Activated B cell treated with CpG ODN at 0.5 μM for 24 hours (primary cell): ENCODE measurements at places on chromosomes 1 and 21. TPM values are rescaled to one million over a fixed set of nuclear protein-coding genes. Genes with fewer than 3 reads are reported as not detected.

- DNase-seq: no peak
Observed at GRCh38 chr1:3207217-3207848, 138.3 kb downstream of the PRDM16 start.

Gene EXTL1
- not detected in 2 replicates for total RNA-seq

DNA sequence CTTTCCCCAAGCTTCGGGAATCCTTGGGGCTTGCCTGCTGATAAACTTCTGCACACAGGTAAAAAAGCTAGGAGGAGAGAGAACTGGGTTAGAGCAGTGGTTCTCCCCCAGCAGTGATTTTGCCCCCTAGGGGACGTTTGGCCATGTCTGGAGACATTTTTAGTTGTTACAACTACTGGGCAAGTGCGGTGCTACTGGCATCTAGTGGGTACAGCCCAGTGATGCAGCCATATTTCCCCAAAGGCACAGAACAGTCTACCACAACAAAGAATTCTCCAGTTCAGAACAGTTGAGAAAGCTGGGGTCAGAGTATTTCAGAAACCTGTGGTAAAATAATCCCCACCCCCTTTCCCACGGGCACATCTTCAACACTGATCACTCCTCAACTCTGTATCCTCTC lies 41.3 kb downstream of the LRRC71 start:
- DNase-seq: no peak

Gene LORICRIN
- total RNA-seq: 0.59 and 0.80 TPM in 2 replicates

- no peak for DNase-seq
Observed at GRCh38 chr1:219257751-219258150, 84.1 kb downstream of the LYPLAL1 start.

- no peak for DNase-seq
Observed at GRCh38 chr1:207952617-207953542, 42.0 kb upstream of the CD34 start.

Gene TRIM63
- not detected in 2 replicates for total RNA-seq

Gene TNFRSF18
- 36.7 and 37.5 TPM in 2 replicates for total RNA-seq

GRCh38 chr21:34754690-34755647 lies 86.2 kb downstream of the CLIC6 start:
- DNase-seq: no peak

DNA sequence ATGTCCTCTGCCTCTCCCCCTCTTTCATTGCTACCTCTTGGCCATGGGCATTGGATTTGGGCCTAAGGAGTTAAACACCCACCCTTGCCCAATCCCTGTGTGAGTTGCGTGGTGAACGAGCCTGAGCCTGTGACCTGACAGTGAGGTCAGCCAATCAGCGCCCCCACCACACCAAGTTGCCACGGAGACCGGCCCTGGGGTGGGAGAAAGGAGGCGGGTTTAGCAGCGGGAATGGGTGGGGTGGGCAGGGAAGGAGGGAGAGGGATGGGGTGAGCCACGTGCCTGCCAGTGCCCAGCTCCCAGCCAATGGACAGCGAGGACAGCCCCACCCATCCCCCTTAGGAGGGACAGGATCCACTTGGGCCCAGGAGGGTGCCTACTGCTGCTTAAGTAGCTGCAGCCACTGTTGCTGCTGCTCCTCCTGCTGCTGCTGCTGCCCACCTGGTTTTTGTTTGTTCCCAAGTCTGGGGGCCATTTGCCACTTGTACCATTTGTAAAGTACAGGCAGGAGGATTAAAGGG lies 9.5 kb downstream of the ZBTB7B start:
- DNase-seq: no peak

Gene ASCL5
- total RNA-seq: not detected in 2 replicates

GRCh38 chr1:81071072-81071858 lies 729.5 kb upstream of the ADGRL2 start:
- DNase-seq: no peak

- DNase-seq: no peak
Observed at GRCh38 chr1:182484067-182484466, 34.1 kb downstream of the RGSL1 start.

Gene EFNA4
- total RNA-seq: 7.8 and 9.5 TPM in 2 replicates

- DNase-seq: no peak
Observed at GRCh38 chr1:5119366-5120234, 465.2 kb downstream of the AJAP1 start.

GRCh38 chr1:211527006-211527405 lies 35.0 kb upstream of the RD3 start:
- no peak for DNase-seq

- no peak for DNase-seq
Observed at GRCh38 chr1:201748335-201748734, 80.6 kb upstream of the IPO9 start.

- no peak for DNase-seq
Observed at GRCh38 chr1:160731990-160732389, 7.1 kb upstream of the SLAMF7 start.

Gene EPHA8
- not detected in 2 replicates for total RNA-seq

Gene MLLT11
- total RNA-seq: 0.59 and 0.67 TPM in 2 replicates

Gene GABRD
- total RNA-seq: not detected in 2 replicates

GRCh38 chr1:54409156-54410142 lies 3.3 kb upstream of the SSBP3 start:
- DNase-seq: no peak

GRCh38 chr1:54857746-54858561 lies 29.0 kb downstream of the DHCR24 start:
- DNase-seq: no peak

Gene OMA1
- total RNA-seq: 47.8 and 48.7 TPM in 2 replicates

Gene COL9A2
- 5.5 and 5.7 TPM in 2 replicates for total RNA-seq

GRCh38 chr1:230642263-230642959 lies at the start of gene COG2:
Gene COG2, plus strand, starts transcription at chr1:230642481. Its CDS starts 126 bp downstream, at chr1:230642607.
- peak; percentile 100 for DNase-seq

DNA sequence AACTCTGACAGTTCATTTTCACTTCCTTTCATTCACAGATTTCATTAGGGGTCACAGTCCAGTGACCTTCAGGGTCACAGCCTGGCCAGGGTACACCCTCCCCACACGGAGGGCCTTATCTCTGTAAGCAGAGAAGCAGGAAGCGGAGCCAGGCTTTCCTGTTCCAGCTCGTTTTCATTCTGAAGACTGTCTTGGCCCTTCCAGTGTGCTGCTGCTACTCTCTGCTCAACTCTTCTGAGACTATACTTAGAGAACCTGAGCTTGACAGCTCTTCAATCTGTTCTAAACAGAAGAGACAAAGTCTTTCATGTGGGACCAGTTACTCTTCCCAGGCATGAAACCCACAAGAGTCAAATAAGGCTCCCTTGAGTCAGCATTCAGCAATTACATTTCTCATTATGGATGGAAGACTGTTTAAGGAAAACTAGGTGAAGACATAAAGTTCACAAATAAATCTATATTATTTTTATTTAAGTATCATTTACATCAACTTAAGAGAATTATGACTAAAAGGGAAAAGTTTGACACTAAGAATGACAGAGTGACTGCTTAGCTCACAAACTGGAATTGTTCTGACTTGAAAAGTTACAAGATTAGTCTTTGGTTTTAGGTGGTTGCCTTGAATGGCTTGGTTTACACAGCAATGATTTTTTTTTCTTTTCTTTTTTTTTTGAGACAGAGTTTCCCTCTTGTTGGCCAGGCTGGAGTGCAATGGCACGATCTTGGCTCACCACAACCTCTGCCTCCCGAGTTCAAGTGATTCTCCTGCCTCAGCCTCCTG lies 4.8 kb upstream of the TDRD10 start:
- peak; percentile 22 for DNase-seq

GRCh38 chr1:22662986-22663408 lies 10.0 kb downstream of the C1QB start:
- DNase-seq: no peak

Gene LCE3D
- not detected in 2 replicates for total RNA-seq

DNA sequence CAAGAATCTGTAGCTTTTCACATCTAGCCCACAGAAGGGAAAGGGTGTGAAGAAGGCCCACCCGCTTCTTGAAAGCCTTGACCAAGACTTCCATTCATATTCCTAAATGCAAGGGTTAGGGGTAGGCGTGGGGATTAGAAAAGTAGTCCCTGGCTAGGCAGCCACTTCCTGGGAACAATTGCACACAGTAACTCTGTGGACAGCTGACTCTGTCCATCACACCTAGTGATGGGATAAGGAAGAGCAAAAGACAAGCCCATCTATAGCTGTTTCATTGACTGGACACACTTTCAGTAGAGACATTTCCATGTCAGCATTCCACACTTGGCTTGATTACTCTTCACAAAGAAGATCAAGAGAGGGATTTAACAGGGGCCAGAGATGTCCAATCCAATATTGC lies 294.2 kb downstream of the PBX1 start:
- no peak for DNase-seq

DNA sequence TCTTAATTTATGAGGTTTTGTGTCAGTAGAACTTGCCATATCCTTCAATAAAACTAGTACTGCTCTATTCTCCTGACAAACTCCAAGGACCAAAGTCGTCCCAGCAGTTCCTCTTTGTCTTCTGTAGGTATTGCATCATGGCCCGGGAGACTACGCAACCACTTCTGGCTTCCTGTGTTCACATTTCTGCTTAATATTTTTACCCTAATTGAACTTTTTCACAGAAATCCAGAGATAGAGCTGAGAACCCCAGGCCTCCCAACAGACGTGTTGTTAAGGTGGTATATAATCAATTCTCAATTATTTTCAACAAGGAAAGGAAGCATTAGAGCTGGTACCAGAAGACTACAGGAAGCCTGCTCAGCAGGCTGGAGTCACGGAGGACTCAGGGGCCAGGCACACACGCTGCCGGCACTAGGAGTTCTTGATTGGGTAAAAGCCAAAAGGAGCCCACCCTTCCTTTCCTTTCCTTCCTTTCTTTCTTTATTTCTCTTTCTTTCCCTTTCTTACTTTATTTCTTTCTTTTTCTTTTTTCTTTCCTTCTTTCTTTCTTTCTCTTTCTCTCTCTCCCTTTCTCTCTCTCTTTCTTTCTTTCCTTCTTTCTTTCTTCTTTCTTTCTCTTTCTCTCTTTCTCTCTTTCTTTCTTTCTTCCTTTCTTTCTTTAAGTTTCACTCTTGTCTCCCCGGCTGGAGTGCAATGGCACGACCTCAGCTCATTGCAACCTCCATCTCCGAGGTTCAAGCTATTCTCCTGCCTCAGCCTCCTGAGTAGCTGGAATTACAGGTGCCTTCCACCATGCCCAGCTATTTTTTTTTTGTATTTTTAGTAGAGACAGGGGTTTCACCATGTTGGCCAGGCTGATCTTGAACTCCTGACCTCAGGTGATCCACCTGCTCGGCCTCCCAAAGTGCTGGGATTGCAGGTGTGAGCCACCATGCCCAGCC lies 173.7 kb downstream of the ZBTB18 start:
- no peak for DNase-seq

DNA sequence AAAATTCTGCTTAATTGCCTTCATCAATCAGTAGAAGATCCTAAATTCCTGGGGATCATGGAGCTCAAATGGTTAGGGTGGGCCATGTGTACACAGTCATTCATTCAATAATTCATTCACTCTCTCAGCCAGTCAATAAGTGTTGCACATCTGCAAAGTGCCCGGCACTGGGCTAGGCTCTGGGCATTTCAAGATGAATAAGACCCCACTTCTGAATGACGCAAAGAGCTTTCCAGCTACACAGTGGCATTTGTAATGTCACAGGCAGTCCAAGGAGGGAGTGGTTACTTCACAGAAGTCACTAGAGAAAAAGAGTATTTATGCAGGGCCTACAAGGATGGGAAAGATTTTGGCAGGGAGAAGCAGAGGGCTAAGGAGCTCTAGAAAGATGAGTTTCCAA lies 93.2 kb downstream of the KCNJ15 start:
- no peak for DNase-seq

Gene SLFNL1
- 0.39 and 0.47 TPM in 2 replicates for total RNA-seq

Gene OR2T29
- 2.0 and 2.1 TPM in 2 replicates for total RNA-seq

DNA sequence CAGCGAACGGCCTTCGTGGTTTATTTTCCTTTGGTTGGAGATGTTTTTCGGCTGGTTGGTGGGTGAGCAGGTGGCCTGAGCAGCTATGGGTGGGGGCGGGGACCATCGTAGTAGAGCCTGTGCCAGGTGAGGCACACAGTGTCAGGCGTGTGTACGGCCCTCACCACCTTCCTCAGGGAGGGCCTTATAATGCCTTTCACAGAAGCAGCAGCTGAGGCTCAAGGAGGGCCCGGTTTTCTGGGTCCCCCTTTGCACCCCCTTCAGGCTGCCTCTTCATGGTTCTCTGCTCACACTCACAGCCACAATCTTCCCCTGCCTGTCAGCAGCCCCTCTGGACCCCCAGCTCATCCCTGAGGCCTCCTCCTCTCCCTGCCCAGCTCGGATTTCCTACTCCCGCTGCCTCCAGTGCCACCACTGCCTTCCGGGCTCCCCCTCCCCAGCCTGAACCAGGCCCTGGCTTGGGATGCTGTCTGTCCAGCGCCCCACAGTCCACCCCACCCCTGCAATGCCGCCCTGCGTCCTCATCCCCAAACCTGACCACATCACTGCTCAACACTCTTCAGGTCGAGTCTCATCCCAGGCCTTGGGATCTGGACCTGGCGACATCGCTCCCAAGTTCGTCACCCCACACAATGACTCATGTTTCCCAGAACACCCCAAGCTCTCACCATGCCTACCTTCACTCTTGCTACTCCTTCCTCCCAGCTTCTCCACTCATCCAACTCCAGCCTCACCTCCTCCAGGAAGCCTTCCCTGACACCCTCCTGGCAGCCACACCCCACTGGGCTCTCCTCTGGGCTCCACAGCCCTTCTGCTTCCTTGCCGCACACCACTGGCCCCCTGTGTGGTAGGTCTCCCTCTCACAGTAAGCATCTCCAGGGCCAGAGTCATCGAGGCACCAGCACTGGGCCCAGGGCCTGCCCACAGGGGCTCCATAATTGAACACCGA lies 53.9 kb downstream of the DMRTB1 start:
- DNase-seq: no peak

- DNase-seq: no peak
Observed at GRCh38 chr1:40314721-40315238, 2.3 kb downstream of the COL9A2 start.

- DNase-seq: no peak
Observed at GRCh38 chr1:210582205-210582970, 253.7 kb downstream of the HHAT start.

GRCh38 chr1:192225703-192226102 lies 67.4 kb downstream of the RGS18 start:
- no peak for DNase-seq

DNA sequence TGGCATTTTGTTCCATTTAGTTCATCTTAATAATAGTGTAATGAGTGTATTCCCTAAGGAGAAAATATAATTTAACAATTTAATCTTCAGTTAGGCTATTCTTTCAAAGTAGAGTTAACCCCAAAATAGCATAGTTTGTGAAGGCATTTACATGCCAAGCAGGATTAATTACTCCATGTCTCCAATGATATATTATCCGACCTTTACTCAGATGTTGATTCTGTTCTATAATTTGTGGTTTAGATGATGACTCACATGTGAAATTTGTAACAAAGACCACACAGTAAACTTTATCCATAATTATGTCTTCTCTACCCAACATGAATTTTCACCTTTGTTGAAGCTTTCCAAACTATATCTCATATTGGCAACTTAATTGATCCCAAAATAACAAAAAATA lies 2065.2 kb downstream of the MRPL39 start:
- DNase-seq: no peak
